ENCODE measurements at places on chromosomes 4 and X.

DNA sequence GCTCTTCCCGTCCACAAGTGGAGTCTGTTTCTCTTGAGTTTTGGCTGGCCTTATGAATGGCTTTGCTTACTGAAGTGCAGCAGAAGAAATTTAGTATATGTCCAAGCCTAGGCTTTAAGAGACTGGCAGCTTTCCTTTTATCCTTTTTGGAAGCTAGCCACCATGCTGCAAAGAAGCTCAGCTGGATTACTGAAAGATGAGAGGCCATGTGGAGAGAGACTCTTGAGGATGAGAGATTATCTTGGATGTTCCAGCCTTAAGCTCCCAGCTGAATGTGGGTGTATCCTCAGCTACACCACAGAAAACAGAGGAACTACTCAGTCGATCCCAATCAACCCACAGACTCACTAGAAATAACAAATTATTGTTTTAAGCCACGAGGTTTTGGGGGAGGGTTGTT lies 12.5 kb downstream of the CCNG2 start:
- no peak for DNase-seq

DNA sequence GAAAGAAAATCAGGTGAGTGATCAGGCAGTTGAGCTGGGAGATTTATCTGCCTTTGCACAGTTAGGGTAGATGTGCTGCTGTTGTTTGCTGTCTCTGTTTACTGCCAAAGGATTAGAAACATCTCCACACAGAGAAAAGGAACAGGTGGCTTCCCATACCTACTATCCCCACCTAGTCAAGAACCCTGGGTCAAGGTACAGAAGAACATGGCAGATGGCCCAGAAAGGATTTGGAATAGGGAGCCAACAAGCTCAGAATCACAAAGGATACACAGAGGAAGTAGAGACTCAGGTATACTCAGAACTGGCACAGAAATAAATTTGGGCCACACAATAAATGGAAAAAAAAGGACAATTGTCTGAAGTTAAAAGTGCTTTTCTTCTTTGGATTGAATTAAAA lies 64.3 kb downstream of the TIGD2 start:
- no peak for DNase-seq

DNA sequence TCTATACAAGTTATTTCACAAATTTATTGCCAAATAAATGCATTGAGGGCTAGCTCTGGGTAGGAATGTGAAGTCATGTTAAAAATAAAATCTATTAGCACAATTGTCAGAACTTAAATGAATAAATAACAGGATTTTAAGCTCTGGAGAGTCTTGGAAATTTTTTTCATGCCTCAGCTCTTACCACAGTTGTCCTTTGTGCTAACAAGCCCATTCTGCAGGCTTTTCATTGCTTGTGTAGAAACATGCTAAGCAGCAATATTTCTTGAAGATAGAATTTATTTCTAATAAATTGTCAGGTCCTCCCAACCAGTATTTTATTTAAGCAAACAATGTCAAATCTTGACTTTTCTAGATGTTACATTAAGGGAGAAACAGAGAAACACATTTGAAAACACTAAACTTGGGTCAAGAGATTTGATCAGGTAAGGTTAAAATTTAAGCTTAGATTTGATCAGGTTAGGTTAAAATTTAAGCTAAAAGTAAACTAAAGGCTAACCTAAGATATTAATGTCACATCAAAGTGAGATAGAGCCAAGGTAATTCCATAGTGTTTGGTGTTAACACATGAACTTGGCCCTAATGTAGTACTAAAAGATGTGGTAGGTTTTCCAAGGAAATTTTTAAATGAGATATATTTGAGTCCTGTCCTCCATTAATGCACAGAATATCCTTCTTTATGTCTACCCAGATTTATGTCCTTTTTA lies 179.1 kb upstream of the IL1RAPL1 start:
- DNase-seq = no peak

GRCh38 chr4:48178931-48179330 lies 44.9 kb upstream of the TXK start:
- peak; percentile 33 for DNase-seq

- no peak for DNase-seq
Measured at GRCh38 chrX:16826207-16826606, 39.9 kb downstream of the TXLNG start.

GRCh38 chr4:48753159-48753558 lies 26.9 kb downstream of the FRYL start:
- DNase-seq = no peak

- no peak for DNase-seq
Measured at GRCh38 chr4:27304751-27305150, 444.1 kb downstream of the STIM2 start.

- DNase-seq = no peak
Measured at GRCh38 chrX:69313617-69314290, 148.5 kb upstream of the PJA1 start.

GRCh38 chr4:71978210-71978835 lies 53.5 kb upstream of the NPFFR2 start:
- no peak for DNase-seq

DNA sequence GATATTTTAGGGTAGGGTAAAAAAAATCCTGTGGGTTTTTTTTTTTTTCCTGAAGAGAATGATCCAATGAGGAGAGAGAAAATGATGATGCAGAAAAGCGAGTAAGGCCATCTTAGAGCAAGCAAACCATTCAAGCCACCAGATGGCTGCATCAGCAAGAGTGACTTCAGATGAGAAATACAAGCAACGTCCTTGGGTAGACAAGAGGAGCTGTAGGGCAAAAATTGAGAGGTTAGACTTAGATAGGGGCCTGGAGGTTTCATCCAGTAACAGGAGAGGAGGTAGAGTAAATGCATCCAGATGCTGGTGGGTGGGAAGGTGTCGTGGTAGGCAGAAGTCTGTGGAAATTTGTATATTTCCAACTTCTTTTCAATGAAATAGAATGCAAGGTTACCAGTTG lies 14.6 kb downstream of the FTHL17 start:
- DNase-seq = no peak

- DNase-seq = no peak
Measured at GRCh38 chr4:125280892-125281403, 33.8 kb upstream of the FAT4 start.

GRCh38 chr4:13142191-13142590 lies 341.9 kb downstream of the RAB28 start:
- no peak for DNase-seq

DNA sequence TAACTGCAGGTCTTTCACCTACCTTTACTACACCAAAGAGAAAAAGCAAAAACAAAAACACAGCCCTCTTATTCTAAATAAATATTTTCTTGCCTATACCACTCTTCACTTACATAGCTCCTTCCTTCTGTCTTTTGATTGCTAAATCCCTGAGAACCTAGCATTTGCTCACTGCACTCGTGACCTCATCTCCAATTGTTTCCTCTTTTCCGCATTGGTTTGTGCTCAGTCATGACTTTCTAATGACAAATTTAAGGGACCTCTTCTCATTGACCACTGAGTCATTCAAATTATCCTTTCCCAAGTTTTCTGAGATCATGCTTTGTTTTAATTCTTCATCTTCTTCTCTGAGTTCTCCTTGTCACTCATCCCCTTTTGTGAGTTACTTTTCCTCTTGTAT lies 1697.1 kb downstream of the STIM2 start:
- no peak for DNase-seq

DNA sequence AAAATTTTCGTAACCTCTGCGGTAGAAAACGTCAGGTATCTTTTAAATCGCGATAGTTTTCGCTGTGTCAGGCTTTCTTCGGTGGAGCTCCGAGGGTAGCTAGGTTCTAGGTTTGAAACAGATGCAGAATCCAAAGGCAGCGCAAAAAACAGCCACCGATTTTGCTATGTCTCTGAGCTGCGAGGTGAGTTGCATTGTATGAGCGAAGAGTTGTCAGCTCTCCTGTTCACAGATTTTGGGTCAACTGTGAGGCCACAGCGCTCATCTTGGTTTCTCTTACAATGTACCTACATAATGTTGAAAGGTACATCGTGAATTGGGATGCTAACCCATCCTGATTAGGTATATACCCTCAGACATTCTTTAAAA lies 486 bp downstream of the CLCN3 start:
- no peak for DNase-seq

DNA sequence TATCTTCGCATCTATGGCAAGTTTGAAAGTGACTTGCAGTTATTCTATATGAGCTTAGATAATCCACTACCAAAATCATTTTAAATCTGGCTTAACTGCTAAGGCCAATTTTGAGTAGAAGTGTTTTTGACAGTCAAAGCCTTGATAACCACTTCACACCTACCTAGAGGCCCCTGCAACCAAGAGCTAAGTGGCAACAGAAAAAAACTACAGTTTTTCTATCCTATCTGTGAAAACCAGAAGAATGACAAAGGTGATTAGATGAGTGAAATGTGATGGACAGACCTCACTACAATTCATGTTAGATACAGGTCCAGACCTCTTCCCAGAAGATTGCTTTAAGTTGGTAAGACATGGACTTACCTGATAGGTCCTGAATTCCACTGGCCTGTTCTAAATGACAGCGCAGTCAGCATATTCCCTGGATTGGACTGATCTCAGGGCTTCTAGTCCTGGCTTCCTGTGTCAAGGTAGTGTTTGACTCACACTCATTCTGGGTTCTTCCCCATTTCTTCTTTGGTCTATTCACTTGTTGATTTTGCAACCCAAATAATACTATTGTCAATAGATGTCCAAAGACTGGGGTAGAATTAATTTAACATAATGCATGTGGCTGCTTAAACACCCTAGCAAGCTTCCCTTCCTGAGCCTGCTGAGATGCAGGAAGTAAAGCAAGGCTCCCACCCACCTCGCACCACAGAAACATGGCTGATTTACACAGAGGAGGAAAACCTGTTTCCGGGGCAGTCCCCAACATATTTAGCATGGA lies 65.1 kb downstream of the PPP3CA start:
- DNase-seq = peak; percentile 38

GRCh38 chr4:76106442-76106841 lies 31.9 kb downstream of the ART3 start:
- no peak for DNase-seq

GRCh38 chr4:2808001-2808400 lies 15.1 kb downstream of the SH3BP2 start:
- DNase-seq = no peak

GRCh38 chrX:121227888-121228287 lies 180.5 kb downstream of the GLUD2 start:
- no peak for DNase-seq

DNA sequence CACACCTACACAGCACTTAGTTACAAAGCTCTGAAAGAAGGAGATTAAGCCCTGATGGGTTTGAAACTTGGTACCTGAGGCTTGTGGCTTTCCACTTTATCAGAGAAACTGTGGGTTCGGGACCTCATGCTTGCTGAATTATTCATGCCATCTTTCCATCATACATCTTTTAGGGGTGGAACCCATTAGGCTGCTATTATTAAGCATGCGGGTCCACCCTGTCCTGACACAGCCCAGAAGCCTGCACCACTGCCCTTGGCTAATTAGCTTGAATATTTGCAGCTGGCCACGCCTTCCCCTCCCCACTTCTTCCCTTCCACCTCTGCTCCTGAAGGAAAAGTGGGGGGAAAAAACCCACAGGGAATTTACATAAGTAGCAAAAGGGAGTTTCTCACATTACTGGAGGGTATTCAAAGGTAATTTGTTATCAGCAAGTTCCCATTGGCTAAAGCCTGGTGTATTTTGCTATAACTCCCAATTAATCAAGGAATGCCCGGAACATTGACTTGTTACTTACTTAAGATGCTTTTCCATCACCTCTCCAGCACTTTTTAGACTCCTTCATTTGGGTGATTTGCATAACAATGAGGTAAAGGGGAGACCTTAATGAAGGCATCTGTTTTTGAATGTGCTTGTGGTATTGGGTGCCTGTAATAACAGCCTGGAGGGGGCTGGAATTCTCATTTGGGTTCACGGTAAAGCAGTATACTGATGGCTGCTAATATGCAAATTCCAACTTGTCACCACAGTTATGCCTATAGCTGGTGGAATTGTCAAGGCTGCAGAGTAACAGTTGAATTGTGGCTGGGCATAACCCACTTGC lies 231.7 kb upstream of the GATB start:
- DNase-seq = no peak

DNA sequence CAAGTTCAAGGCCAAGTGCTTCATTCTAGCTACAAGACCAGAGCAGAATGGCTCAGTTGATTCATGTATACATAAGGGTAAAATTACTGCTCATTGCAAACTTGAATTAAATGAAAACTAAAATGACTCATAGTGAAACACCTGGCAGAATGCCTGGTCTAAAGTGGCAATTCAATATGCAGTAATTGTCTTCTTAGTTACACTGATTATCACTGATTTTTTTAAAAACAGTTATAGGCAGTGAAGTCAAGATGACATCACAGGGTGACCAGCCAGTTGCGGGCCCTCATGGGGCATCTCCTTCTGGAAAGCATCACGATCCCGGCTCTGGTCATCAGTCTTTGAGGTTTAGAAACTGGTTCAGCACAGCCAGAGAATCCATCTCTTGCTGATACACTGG lies 154.2 kb downstream of the RAB28 start:
- no peak for DNase-seq

DNA sequence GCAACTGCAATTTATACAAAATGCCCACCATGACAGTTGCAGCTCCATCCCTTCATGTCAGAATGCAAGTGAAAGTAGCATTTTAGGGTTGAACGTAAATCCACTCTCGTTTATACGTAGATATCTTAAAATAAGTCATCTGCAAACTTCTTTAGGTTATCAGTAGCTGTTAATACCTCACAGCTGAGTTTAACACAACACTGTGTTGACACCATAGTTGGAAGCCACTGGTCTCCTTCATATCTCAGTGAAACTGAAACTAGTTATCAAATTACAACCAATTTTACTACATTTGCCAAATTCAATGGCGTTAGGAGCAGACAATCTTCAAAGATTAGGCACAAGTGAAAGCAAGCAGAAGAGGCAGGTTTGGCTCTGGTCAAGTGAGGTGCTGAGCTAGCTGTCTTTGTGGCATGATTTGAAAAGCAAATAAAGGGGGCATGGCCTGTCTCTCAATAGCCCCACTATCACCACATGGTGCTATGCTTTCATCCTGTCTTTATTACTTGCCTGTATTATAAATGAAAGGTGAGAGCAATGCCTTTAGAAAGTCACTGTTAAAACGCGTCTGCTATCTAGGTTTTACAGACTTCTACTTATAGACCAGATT lies 12.3 kb downstream of the PPP3CA start:
- DNase-seq = no peak

- DNase-seq = no peak
Measured at GRCh38 chr4:52588771-52589591, 70.1 kb downstream of the USP46 start.

DNA sequence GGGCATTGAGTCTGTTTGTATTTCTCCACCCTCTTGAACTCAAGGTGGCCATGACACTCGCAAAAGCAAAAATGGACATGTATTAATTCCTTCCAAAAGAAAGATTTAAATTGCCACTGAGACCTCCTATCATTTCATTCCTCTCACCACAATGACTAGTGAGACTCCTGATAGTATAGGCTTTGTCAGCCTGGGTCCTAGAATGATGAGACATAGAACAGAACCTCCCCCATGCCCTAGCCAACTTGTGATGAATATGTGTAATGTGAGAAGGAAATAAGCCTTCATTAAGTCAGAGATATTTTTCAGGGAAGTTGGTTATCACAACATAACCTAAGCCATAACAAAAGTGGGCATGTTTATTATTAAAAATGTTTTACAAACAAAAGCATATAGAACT lies 62.5 kb downstream of the ASB9 start:
- no peak for DNase-seq

- no peak for DNase-seq
Measured at GRCh38 chr4:80134936-80135701, 62.1 kb upstream of the ANTXR2 start.
